Cardiac fibroblast (primary cell): ENCODE measurements at places on chromosomes 5 and 9.

DNA sequence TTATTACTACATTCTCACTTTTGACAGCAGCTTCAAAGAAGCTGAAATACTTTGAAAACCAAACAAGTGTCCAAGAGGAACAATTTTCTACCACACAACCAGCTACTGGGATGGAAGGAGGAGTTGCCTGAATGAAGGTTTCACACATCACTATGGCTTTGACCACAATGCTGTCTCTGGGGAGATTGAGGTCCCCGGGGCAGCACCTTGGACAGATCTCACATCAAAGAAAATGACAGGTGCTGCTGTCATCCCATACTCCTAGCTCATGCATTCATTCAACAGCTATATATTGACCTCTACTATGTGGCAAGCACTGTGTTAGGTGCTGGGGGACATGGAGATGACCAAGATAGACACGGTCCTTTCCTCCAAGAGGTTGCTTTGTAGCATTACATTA, 233.2 kb upstream of the RASEF start:
- no peak for DNase-seq

- DNase-seq, result no peak
These were observed 5.9 kb downstream of the C9orf153 start for GRCh38 chr9:86253577-86253976.

DNA sequence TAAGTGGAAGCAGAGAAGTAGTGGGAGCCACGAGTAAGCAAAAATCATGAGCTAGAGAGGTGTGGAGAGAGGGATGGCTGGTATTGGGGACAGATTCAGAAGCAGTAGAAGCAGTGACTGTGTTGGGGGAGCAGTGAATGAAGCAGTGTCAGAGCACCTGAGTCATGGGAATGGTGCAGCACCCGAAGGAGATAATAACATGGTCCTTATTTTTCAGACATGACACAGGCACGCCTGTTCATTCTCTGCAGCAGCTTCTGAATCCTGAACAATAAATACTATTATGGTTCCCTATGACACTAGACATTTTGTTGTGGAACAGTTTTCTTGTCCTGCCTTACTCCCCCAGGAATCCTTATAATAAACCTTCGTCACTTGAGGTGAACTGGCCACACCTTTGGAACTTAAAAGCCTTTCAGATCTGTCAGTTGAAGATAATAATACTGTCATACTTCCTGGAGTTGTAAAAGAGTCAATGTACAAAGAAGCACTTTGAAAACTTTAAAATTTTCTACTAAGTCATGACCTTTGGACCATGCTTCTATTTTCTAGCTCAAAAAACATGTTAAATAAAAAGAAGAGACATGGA, 7.0 kb upstream of the RASA1 start:
- DNase-seq, result no peak

- no peak for DNase-seq
These were observed 138.7 kb upstream of the SLC24A2 start for GRCh38 chr9:19927560-19927959.

DNA sequence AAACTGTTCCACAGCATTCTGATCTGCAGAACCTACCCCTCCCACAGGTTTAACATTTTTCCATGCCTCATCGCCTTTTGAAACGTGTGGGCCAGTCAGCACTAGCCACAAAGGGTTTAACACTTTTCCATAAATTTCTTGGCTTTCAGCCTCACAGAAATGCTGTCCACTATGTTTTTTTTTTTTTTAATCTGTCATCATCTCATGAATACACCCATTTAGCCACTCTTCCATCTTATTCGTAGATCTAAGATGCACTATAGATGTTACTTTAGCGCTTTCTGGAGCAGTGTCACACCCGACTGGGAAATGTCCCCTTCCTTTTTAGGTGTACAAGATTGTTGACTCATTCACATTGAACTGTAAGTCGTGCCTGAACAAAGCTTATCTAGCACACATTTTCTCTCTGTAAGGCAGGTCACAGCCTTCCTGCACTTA, 62.3 kb downstream of the GCNT1 start:
- no peak for DNase-seq

DNA sequence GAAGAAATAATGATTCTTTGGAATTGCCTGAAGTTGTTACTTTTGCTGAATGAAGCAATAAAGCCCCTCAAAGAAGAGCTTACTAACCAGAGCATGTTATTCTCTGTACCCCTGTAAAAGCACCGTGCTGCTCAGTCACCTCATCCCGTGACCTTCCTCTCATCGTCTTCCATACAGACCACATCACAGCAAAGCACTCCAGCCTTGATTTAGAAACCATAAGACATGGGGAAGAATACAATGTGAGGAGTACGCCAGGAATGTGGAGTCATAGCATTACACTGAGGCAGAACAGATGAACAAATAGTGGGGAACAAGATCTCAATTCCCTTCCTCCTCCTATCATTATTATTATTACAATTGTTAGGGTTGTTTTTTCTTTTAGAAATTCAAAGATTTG, 49.1 kb downstream of the ERAP1 start:
- DNase-seq, result peak; percentile 43

GRCh38 chr5:170846416-170846815, 15.4 kb upstream of the RANBP17 start:
- DNase-seq, result peak; percentile 62
